ENCODE measurements at places on chromosomes 3 and 15. TPM values are rescaled to one million over a fixed set of nuclear protein-coding genes. Genes with fewer than 3 reads are reported as not detected.

Gene TGM4
- not detected for polyA plus RNA-seq

Gene CSPG5
- polyA plus RNA-seq: 0.05 TPM

Gene TRPM1
- polyA plus RNA-seq: 0.44 TPM

Gene SNX1
- 74.4 TPM for polyA plus RNA-seq

Gene TAGLN3
- polyA plus RNA-seq: 0.09 TPM

Gene GOLGA6L7
- not detected for polyA plus RNA-seq

Gene ROBO2
- polyA plus RNA-seq: 1.6 TPM

DNA sequence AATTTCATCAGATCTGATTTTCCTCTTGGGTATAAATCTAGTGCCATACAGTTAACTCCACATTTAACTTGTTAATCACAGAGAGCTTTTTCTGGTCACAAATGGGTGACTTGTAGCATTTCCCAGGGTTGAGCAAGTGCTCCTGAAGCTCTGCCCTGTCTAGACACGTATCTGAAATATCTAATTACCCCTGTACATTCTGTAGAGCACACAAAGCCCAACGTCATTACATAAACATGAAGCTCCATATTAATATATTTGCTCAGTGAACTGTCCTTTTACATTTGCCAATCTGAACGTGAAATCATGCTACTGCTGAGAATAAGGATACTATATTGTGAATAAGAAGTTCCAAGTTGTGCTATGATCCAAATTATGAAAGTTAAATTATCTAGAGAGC is 49.0 kb downstream of the THBS1 start:
- no peak for DNase-seq

GRCh38 chr3:126130081-126130855 is 46.3 kb upstream of the SLC41A3 start:
- no peak for DNase-seq

DNA sequence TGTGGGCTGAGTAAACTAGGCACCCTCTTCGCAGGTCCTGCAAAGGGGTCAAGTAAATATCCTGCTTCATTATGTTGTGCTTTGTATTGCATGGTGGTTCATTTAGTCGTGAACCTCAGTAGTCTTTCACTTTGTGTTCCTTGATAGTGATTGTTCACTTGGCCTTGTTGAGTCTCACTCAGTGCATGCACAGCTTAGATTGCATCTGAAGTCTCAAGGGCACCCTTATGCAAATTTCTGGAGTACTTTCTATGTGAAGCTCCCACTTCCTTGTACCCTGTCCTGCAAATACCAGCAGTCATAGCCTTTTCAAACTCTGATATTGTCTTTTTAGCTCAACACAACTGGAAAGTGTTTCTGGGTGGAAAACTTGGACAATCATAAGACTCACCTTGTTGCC is 519.2 kb downstream of the NAALADL2 start:
- no peak for DNase-seq

GRCh38 chr15:52392008-52392687 is 96.5 kb upstream of the MYO5C start:
- DNase-seq: peak; percentile 30

- no peak for DNase-seq
These were observed 66.8 kb upstream of the RASGRP1 start for GRCh38 chr15:38631119-38632075.

DNA sequence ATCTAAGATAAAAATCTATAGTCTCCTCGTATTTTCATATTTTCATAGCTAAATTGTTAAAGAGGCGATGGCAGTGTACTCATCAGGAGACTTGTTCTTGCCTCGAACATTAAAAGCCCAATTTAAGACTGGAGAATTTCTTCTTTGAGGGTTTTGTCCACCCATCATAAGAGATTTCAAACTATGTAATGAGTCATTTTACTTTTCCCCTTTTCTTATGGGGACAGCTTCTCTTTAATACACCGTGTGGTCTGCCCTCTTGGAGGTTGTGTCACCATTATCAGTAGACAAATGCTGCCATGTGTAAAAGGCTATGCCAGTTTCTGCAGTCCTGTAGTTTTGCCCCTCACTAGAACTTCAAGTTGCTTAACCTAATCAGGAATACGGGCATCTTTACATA is 16.9 kb downstream of the TGFBR2 start:
- no peak for DNase-seq

- no peak for DNase-seq
These were observed 99.4 kb upstream of the HACD2 start for GRCh38 chr3:123684209-123684608.

DNA sequence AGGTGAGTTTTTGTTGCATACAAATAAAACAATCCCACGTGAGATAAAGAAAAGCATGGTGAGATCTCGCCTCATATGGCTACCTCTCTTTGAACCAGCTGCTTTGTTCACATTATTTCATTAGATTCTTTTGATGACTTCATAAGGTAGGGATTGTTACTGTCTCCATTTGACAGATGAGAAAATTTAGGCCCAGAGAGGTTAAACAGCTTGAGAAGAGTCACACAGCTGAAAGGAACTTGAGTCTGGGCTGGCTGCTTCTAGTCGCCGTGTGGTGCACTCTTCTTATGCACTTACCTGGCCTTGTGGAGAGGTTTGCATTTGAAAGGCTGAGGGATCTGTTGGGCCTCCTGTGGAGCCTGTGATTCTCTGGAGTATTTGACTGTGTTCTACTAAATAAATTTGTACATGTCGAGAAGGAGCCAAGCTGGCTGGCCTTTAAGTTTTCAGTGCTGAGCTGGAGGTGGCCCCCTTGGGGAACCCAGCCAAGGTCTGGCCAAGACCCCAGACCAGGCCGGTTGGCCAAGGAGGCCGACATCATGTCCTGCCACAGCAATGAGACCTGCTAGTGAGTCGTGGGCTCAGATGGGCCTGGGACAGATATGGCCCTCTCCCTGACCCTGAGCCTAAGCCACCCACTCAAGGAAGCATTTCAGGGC is 125.1 kb downstream of the SMAD6 start:
- DNase-seq: no peak
